Naive B cell (primary cell): ENCODE measurements at places on chromosomes 13 and 19.
A peak's percentile ranks its signal among the peaks of the same experiment; 100 is the strongest.

DNA sequence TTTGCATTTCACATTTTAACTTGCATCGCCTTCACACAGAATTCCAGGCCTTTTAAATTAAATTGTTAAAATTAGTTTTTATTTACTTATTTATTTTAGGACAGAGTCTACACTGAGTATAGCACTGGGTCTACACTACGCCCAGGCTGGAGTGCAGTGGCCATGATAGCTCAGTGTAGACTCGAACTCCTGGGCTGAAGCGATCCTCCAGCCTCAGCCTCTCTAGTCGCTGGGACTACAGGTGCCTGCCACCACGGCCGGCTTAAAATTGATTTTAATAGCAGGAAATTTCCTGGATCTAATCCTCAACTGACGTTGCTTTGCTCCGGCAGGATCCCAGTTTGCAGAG is 301 bp upstream of the ZNF610 start:
- H3K36me3 ChIP-seq = peaks cover 43% of the 10 kb centered on the region
- peaks cover 16% of the 10 kb centered on the region for H3K4me1 ChIP-seq
- peak overlapping the region; percentile 99 for H3K27ac ChIP-seq
- no peak for DNase-seq
- peak overlapping the region; percentile 93 for H3K4me3 ChIP-seq
- no peaks in the 10 kb centered on the region for H3K27me3 ChIP-seq

- H3K4me1 ChIP-seq = no peaks in the 10 kb centered on the region
- H3K36me3 ChIP-seq = no peaks in the 10 kb centered on the region
- H3K4me3 ChIP-seq = no peak overlapping the region
- H3K27ac ChIP-seq = no peak overlapping the region
- no peak for DNase-seq
These were observed 148.0 kb downstream of the DCLK1 start for GRCh38 chr13:35983206-35983605.

DNA sequence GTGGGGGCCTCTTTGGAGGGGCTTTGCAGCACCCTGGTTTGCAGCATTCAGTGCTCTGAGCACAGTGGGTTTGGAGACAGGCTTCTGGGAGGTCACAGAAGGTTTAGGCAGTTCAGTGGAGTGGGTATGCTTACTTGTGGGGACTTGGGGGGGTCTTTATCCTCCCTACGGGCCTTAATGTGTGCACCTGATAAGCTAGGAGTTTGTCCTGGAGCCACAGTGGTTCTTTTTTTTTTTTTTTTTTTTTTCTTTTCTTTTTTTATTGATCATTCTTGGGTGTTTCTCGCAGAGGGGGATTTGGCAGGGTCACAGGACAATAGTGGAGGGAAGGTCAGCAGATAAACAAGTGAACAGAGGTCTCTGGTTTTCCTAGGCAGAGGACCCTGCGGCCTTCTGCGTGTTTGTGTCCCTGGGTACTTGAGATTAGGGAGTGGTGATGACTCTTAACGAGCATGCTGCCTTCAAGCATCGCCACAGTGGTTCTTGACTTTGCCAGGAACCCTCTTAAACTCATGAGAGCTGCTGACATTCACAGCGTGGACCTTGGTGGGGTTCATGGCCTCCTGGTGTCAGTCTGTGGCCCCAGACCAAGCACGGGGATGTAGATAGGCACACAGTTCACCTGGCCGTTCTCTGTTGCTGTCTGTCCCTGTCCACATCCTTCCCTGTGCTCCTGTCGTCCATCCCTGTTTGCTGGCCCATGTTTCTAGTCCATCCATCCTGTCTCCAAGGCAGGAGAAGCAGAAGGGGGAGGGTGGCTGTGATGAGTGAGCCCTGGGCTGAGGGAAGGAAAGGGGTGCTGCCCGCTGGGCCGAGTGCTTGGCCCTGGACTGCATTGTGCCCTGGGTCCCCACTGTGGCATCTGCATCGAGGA is 2.7 kb downstream of the EGLN2 start:
- peak overlapping the region; percentile 89 for H3K27ac ChIP-seq
- peak overlapping the region; percentile 94 for H3K4me3 ChIP-seq
- no peak for DNase-seq
- H3K4me1 ChIP-seq = peaks cover 83% of the 10 kb centered on the region

DNA sequence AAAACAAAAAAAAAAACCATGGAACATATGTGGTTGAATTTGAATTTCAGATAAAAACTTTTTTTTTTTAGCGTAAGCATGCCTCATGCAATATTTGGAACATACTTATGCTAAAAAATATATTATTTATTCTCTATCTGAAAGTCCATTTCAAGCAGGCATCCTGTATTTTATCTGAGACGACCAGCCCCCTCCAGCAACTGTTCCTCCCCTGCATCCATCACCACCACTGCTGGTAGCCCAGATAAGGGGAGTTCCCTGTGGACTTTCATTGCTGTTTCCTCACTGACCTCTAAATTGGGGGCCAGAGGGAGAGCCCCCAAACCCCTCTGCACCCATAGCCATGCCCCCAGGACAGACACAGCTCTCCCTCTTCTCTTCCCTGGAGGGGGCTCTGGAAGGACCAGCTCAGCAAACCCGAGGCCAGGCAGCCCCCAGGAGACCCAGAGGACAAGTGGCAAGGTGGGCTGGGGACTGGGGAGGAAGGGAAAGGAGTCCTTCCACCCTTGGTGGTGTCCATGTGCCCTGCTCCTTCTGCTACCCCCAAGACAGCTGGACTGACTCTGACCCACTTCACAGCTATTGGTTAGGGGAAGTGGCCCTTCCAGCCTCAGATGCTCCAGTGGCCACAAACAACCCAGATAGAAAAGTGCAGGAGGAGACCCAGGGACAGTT is 6.6 kb upstream of the SIGLEC12 start:
- H3K36me3 ChIP-seq = peaks cover 5% of the 10 kb centered on the region
- H3K27me3 ChIP-seq = peaks cover 10% of the 10 kb centered on the region
- no peaks in the 10 kb centered on the region for H3K4me1 ChIP-seq
- peak overlapping the region; percentile 52 for H3K27ac ChIP-seq

DNA sequence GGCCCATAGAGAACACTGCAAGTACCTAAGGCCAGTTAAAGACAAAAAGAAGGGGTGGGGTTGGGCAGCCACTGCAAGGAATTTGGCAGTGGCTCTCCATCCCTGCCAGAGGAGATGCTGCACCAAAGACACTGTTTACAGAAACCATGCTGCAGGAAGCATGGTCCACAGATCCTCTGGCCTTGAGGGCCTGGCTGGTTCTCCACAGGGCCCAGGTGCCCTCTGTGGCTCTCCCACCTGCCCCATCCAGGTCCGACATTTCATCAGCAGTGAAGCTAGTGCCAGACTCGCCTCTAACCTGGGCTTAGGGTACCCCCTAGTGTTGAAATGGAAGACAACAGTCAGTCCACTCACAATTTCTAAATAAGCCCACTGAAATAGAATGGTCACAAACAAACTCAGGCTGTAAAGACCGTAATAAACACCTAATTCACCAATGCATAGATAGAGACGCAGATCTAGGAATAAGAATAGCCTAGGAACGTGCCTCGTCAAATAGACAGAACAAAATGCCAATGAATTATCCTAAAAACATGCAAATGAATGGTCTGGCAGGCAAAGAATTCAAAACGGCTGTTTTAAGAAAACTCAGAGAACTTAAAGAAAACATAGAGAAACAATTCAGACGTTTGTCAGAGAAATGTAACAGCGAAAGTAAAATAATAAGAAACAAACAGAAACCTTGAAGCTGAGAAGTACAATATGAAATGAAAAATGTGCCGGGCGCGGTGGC is 23.3 kb downstream of the LYPD4 start:
- H3K27ac ChIP-seq = no peak overlapping the region
- H3K27me3 ChIP-seq = peaks cover 19% of the 10 kb centered on the region
- peaks cover 4% of the 10 kb centered on the region for H3K4me1 ChIP-seq

DNA sequence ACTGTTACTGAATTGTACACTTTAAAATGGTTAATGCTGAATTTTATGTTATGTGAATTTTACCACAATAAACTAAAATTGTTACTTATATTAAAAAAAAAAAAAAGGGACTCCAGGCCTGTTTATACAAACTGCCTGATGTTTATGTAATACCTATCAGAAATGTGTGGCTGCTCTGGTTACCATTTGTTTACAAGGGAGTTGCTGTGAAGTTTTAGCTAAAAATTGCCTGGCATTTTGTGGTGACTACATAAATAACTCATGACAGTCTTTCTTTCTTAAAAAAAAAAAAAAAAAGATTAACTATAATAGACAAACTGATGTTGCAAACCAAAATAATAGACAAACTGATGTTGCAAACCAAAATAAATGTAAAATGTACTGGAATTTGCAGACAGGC is 71.8 kb downstream of the CDADC1 start:
- no peaks in the 10 kb centered on the region for H3K36me3 ChIP-seq
- H3K4me1 ChIP-seq = peaks cover 16% of the 10 kb centered on the region
- H3K27me3 ChIP-seq = no peaks in the 10 kb centered on the region
- no peak for DNase-seq
- no peak overlapping the region for H3K27ac ChIP-seq

GRCh38 chr13:20814224-20814910 is 40.6 kb upstream of the EEF1AKMT1 start:
- no peak overlapping the region for H3K27ac ChIP-seq
- DNase-seq = no peak
- no peaks in the 10 kb centered on the region for H3K4me1 ChIP-seq
- no peak overlapping the region for H3K4me3 ChIP-seq
- no peaks in the 10 kb centered on the region for H3K27me3 ChIP-seq

GRCh38 chr19:493391-494170 is 2.7 kb upstream of the MADCAM1 start:
- no peak for DNase-seq
- H3K27me3 ChIP-seq = peaks cover 13% of the 10 kb centered on the region
- no peak overlapping the region for H3K27ac ChIP-seq
- H3K36me3 ChIP-seq = no peaks in the 10 kb centered on the region

- H3K36me3 ChIP-seq = no peaks in the 10 kb centered on the region
- no peak overlapping the region for H3K4me3 ChIP-seq
- no peaks in the 10 kb centered on the region for H3K27me3 ChIP-seq
- DNase-seq = no peak
These were observed 848.1 kb upstream of the SLITRK1 start for GRCh38 chr13:84730376-84730775.

DNA sequence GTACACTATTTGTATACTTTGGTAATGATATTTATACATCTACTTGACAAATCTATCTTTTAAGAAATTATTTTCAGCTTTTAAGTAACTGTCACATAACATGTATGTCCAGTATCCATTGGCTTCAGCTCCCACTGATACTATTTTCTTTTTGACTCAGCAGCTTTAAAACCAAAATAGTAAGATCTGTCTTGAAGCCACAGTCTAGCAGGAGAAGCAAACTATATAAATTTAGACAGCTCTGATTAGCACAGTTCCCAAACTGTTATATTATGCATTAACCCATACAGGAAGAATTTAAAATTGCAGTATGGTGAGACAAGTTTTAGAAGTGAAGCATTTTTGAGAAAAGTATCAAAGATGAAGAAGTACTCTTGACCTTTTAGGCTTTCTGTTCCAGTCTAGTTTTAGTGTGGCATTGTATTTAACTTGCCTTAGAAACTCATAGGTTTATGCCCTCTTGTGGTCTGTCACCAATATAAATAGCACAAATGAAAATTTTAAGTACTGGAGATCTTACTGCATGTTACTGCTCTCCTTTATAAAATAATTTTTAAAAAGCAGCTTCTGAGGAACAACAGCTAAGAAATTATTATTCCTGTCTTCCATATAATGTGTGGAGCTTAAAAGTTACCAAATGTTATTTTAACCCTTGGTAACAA is 24.7 kb downstream of the URI1 start:
- H3K36me3 ChIP-seq = no peaks in the 10 kb centered on the region
- H3K27ac ChIP-seq = no peak overlapping the region
- H3K27me3 ChIP-seq = no peaks in the 10 kb centered on the region
- no peak for DNase-seq

- DNase-seq = no peak
- no peaks in the 10 kb centered on the region for H3K4me1 ChIP-seq
- H3K27me3 ChIP-seq = no peaks in the 10 kb centered on the region
- H3K27ac ChIP-seq = no peak overlapping the region
- no peak overlapping the region for H3K4me3 ChIP-seq
These were observed 9.7 kb downstream of the TEX29 start for GRCh38 chr13:111330066-111330610.

DNA sequence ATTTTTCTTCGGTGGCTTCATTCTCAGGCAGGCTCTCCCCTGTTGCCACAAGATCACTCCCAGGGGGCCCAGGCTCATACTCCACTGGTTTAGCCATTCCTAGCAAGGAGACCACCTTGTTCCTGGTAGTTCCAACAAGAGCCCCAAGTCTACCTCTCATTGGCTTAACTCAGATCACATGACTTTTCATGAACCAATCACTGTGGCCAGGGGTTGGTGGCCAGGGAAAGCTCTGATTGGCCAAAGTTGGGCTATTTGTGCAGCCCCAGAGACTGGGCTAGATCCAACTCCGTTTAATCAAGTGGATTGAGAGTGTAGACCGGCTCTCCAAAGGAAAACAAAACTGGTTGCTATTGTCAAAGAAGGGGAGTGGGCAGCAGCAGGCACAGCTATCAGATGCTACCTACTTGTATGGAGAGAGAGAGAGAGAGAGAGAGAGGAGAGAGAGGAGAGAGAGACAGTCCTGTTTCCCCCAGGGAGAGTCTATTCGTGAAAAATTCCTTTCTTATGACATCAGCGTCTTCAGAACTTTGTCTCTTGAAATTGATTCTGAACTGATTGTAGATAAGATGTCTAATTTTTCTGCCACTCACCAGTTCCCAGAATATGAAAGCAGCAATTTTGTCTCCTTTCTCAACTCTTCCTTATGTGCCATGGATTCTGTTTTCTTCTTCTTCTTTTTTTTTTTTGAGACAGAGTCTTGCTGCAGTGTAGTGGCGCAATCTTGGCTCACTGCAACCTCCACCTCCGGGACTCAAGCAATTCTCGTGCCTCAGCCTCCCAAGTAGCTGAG is 5.9 kb downstream of the CEACAM19 start:
- peak overlapping the region; percentile 91 for H3K27ac ChIP-seq
- DNase-seq = no peak
- no peak overlapping the region for H3K4me3 ChIP-seq
- H3K4me1 ChIP-seq = no peaks in the 10 kb centered on the region
- H3K27me3 ChIP-seq = peaks cover 45% of the 10 kb centered on the region

DNA sequence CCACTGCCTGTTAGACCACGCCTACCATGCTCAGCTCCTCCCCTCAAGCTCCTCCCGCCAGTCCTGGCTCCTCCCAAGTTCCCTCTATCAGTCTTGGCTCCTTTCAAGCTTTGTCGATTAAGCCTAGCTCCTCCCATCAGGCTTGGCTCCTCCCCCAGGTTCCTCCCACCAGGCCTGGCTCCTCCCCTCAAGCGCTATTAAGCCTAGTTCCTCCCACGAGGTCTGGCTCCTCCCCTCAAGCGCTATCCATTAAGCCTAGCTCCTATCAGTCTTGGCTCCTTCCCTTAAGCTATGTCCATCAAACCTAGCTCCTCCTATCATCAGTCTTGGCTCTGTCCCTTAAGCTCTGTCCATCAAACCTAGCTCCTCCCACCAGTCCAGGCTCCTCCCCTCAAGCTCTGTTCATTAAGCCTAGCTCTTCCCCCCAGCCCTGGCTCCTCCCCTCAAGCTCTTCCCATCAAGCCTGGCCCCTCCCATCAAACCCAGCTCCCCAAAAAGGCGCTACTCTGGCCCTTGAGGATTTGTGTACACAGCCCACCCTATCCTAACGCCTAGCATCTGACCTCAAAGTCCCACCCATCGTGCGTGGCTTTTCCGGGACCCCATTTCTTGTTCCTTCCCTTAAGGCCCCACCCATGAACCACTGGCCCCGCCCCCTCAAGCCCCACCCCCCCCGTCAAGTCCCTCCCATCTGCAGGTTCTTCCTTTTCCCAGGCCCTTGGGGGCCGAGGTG is 10.0 kb downstream of the CAMSAP3 start:
- peaks cover 8% of the 10 kb centered on the region for H3K4me1 ChIP-seq
- peak overlapping the region; percentile 9 for H3K4me3 ChIP-seq
- H3K27me3 ChIP-seq = peaks cover 34% of the 10 kb centered on the region
- DNase-seq = no peak
- no peak overlapping the region for H3K27ac ChIP-seq
